NCI-H187 (cell line): ENCODE measurements at places on chromosomes 2 and 18.

DNA sequence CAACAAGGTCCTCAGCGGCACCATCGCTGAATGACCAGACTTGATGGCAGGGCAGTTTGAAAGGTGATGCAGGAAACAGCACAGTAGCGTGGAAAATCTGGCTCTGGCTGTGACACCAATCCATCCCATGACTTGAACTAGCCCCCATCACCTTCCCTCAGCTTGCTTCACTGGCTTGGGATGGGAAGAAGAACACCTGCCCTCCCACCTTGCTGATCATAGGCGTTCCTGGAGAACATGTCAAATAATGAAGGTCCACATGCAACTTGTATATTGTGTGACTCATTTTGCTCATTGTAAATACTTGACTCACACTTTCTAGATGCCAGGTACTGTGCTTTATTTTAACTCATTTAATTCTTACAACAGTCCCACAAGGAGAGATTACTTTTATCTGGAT, 292.4 kb upstream of the SPRED2 start:
- no peak for DNase-seq

DNA sequence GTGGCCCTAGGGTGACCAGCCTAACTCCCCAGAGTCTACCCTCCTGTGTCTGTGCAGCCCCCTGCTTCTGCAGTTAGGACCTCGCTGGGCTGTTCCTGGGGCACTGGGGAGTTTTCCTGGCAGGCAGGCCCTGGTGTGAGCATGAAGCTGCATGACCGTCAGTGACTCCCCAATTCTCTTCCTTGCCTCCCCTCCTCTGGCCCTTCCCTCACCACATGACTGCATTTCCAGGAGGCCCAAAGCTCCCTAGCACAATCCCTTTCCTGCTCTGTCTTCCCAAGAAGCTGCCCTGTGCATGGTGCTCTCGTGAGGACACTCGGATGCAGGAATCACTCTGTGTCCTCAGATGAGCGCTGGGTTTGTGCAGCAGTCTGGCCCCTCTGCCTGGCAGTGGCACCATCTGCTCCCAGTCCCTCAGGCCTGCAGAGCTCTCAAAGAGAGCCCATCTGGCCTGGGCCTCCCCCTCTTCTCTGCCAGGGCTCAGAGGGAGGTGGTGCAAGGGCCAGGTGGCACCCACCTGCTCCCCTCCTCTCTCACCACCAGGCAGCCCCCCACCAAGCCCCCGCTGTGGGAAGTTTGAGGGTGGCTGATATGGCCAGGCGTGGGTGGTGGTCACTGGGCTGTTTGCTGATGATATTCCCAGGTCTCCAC, 125.6 kb upstream of the HS6ST1 start:
- DNase-seq: no peak

DNA sequence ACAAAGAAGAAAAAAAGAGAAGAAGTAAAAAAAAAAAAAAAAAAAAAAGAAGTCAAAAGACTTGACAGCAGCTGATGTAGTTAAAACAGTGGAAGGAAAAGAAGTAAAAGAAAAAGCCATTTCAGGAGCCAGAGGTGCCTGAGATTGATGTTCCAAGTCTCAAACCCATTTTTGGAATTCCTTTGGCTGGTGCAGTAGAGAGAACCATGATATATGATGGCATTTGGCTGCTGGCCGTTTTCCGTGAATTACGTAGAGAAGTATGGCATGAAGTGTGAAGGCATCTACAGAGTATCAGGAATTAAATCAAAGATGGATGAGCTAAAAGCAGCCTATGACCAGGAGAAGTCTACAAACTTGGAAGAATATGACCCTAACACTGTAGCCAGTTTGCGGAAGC, 7.6 kb upstream of the CHST10 start:
- DNase-seq: no peak

GRCh38 chr2:160125828-160126227, 63.4 kb upstream of the PLA2R1 start:
- no peak for DNase-seq

DNA sequence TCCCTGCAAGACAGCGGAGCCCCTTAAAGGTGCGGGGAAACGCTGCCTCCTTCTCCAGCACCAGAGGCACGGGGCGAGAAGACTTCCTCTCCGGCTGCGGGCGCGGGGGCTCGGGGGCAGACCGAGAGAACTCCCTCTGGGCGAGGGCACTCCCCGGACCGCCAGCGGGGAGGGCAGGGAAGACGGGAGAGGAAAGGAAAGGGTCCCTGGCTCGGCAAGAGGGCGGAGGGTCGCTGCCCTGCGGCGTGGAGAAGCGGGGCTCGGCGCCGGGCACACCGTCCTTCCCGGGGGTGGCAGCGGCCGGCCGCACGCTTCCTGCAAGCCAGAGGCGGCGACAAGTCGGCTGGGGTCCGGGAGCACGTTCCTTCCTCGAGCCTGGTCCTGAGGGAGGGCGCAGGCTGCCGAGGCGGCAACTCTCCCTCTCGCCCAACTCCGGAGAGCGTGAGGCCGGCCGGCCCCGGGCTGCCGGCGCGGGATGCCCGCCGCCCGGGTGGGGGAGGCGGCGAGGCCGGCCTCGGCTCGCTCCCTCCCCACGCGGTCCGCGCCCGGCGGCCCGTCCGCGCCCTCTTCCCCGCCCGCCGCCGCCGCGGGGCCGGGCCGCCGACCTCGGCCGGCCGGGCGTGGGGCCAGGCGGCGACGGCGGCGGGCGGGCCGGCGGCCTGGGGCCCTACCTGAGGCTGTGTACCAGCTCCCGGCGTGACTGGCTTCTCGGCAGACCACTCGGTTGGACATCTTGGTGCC, 1.1 kb downstream of the MEMO1 start:
- no peak for DNase-seq
